Activated CD4-positive, alpha-beta memory T cell treated with anti-CD3 and anti-CD28 coated beads for 36 hours (primary cell): ENCODE measurements at places on chromosomes 6 and 20. TPM values are rescaled to one million over a fixed set of nuclear protein-coding genes. Genes with fewer than 3 reads are reported as not detected.
A peak's percentile ranks its signal among the peaks of the same experiment; 100 is the strongest.

- no peaks in the 10 kb centered on the region for H3K4me1 ChIP-seq
- no peaks in the 10 kb centered on the region for H3K27me3 ChIP-seq
- H3K4me3 ChIP-seq = no peak overlapping the region
- H3K36me3 ChIP-seq = no peaks in the 10 kb centered on the region
- no peak overlapping the region for H3K27ac ChIP-seq
Observed at GRCh38 chr6:61977947-61978346, 308.1 kb downstream of the KHDRBS2 start.

DNA sequence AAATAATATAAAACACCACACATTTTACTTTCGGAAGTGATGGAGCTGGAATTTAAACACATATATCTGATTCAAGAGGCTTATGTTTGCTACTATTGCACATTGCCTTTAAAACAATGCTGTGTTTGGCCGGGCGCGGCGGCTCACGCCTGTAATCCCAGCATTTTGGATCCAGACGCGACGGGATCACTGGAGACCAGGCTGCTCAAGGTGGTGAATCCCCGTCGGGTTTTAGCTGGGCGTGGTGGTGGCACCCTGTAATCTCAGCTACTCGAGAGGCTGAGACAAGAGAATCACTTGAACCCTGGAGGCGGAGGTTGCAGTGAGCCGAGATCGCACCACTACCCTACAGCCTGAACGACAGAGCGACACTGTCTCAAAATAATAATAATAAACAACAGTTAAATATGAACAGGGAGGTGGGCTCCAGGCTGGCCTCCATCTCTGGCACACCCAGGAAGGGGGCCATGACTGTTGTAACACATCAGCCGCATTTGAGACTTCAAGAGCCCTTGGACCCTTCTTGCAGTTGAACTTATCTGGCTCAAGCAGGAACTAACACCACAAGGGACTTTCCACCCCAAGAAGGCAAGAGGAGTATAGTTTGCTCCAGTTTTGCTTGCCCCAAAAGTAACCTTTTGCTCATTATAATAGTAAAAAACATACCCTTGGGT lies 127.1 kb upstream of the ZNF184 start:
- H3K27ac ChIP-seq = no peak overlapping the region
- H3K4me3 ChIP-seq = no peak overlapping the region
- peaks cover 19% of the 10 kb centered on the region for H3K4me1 ChIP-seq
- H3K36me3 ChIP-seq = peaks cover 2% of the 10 kb centered on the region
- H3K27me3 ChIP-seq = peaks cover 48% of the 10 kb centered on the region

GRCh38 chr6:38485488-38485887 lies 154.2 kb downstream of the BTBD9 start:
- DNase-seq = no peak
- peaks cover 5% of the 10 kb centered on the region for H3K4me1 ChIP-seq
- H3K27me3 ChIP-seq = no peaks in the 10 kb centered on the region
- no peak overlapping the region for H3K27ac ChIP-seq
- no peak overlapping the region for H3K4me3 ChIP-seq

DNA sequence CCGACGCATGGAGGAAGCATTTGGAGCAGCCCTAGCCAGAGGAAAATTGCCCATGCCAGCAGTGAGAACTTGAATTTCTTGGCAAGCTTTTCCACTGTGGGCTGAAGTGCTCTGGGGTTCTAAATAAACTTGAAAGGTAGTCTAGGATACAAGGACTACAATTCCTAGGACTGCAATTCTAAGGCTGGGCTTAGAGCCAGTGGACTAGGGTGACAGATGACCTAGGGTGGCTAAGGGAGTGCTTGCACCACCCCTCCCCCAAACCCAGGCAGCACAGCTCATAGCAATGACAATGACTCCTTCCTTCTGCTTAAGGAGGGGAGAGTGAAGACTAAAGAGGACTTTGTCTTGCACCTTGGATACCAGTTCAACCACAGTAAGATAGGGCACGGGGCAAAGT lies 122.3 kb downstream of the THBS2 start:
- no peaks in the 10 kb centered on the region for H3K36me3 ChIP-seq
- H3K27me3 ChIP-seq = peaks cover 8% of the 10 kb centered on the region
- H3K27ac ChIP-seq = no peak overlapping the region
- DNase-seq = no peak

DNA sequence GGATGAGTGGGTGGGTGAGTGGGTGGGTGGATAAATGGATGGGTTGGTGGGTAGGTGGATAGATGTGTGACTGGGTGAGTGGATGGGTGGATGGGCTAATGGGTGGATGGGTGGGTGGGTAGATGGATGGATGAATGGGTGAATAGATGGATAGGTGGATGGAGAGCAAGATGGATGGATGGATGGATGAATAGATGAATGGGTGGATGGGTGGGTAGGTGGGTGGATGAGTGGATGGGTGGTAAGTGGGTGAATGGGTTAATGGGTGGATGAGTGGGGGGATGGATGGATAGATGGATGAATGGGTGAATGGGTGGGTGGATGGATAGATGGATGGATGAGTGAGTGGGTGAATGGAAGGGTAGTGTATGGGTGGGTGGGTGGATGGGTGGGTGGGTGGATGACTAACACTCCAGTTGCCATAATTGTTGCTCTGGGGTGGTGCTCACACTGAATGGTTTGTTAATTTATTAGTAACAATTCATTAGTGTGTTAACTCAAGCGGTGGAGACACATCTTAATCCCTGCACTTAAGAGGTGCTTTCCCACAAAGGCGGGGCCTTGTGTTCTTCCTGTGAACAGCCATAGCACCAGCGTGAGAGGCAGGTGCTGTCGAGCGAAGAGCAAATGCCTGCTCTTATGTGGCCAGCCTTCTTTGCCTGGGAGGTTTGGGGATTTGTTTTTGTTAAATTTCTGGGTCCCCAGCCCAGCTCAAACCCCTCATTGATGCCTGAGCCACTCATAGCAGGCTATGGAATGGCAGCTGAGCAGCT lies 4.9 kb upstream of the APCDD1L start:
- H3K36me3 ChIP-seq = no peaks in the 10 kb centered on the region
- no peak overlapping the region for H3K27ac ChIP-seq
- DNase-seq = no peak
- H3K4me1 ChIP-seq = no peaks in the 10 kb centered on the region
- H3K4me3 ChIP-seq = no peak overlapping the region

- H3K27me3 ChIP-seq = no peaks in the 10 kb centered on the region
- H3K36me3 ChIP-seq = no peaks in the 10 kb centered on the region
- H3K4me1 ChIP-seq = peaks cover 2% of the 10 kb centered on the region
- no peak for DNase-seq
- no peak overlapping the region for H3K27ac ChIP-seq
Observed at GRCh38 chr6:169984181-169985120, 233.0 kb downstream of the ERMARD start.

- H3K36me3 ChIP-seq = no peaks in the 10 kb centered on the region
- H3K27ac ChIP-seq = no peak overlapping the region
- no peak overlapping the region for H3K4me3 ChIP-seq
- H3K27me3 ChIP-seq = peaks cover 3% of the 10 kb centered on the region
Observed at GRCh38 chr6:12648171-12648570, 68.4 kb upstream of the PHACTR1 start.

- no peak overlapping the region for H3K4me3 ChIP-seq
- H3K36me3 ChIP-seq = no peaks in the 10 kb centered on the region
- H3K27me3 ChIP-seq = no peaks in the 10 kb centered on the region
- no peaks in the 10 kb centered on the region for H3K4me1 ChIP-seq
Observed at GRCh38 chr20:25459111-25459830, 51.8 kb downstream of the GINS1 start.

- no peaks in the 10 kb centered on the region for H3K27me3 ChIP-seq
- no peak for DNase-seq
- no peak overlapping the region for H3K27ac ChIP-seq
- no peaks in the 10 kb centered on the region for H3K4me1 ChIP-seq
- H3K4me3 ChIP-seq = no peak overlapping the region
- no peaks in the 10 kb centered on the region for H3K36me3 ChIP-seq
Observed at GRCh38 chr6:92945799-92946198, 473.6 kb downstream of the EPHA7 start.

DNA sequence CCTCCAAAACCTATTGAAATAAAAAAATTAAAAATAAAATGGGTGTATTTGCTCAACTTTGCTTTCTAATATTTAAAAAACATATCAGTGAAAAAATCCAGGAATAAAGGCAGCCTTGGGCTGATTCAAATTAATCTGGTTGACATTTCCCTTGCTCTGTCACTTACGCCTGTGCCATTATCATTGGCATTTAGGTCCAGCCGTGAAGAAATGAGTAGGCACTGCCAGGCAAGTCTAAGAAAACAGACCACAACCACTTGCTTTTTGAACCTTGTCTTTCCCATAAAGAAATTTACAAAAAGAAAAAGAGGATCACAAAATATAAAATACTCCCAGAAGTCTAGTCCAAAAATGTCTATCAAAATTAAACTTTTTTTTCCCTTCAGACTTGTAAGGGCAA lies 59.2 kb upstream of the HBS1L start:
- DNase-seq = no peak
- no peaks in the 10 kb centered on the region for H3K27me3 ChIP-seq
- peak overlapping the region; percentile 96 for H3K27ac ChIP-seq
- no peaks in the 10 kb centered on the region for H3K36me3 ChIP-seq
- H3K4me1 ChIP-seq = peaks cover 65% of the 10 kb centered on the region
- peak overlapping the region; percentile 14 for H3K4me3 ChIP-seq

DNA sequence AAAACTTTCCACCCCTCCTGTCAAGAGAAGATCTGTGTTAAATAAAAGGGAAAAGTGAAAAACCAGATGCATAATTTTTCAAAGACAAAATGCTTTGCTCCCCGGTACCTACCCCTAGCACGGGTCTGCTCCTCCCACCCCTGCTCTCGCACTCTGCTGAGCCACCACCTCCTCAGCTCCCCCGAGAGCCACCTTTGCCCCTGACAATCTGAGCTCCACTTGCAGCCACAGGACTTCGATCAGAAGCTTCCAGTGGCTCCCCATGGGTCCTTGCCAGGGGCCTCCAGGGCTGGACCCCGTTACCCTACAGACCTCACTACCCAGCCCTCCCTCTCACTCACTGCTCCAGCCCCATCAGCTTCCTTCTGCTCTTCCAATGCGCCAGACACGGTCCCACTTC lies 171.7 kb downstream of the PREX1 start:
- H3K36me3 ChIP-seq = peaks cover 56% of the 10 kb centered on the region
- H3K4me1 ChIP-seq = peaks cover 1% of the 10 kb centered on the region
- no peaks in the 10 kb centered on the region for H3K27me3 ChIP-seq
- H3K27ac ChIP-seq = no peak overlapping the region
- no peak overlapping the region for H3K4me3 ChIP-seq

GRCh38 chr6:170166511-170167122 lies 124.3 kb downstream of the DLL1 start:
- H3K36me3 ChIP-seq = no peaks in the 10 kb centered on the region
- no peak overlapping the region for H3K4me3 ChIP-seq
- no peak for DNase-seq
- H3K27ac ChIP-seq = no peak overlapping the region
- no peaks in the 10 kb centered on the region for H3K4me1 ChIP-seq

GRCh38 chr6:150775415-150776203 lies 89.9 kb upstream of the MTHFD1L start:
- H3K4me1 ChIP-seq = peaks cover 4% of the 10 kb centered on the region
- no peak overlapping the region for H3K27ac ChIP-seq
- no peak for DNase-seq
- H3K27me3 ChIP-seq = no peaks in the 10 kb centered on the region
- no peak overlapping the region for H3K4me3 ChIP-seq

DNA sequence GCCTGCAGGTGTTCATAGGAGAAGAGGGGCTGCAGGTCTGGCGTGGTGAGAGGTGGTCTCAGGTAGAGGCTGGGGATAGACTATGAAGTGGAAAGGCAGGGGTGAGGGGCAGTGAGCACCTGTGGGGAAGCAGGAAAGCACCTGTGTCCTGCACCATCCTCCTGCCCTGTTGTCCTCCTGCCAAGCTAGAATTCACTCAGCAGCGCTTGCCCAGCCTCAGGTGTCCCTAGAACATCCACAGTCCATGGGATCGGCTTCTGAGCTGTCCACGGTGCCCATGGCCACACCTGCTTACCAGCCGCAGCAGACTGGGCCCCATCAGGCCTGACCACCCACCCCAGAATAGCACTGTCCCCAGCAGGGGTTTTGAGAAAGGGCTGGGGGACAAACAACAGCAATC lies 456.2 kb upstream of the SULF2 start:
- no peaks in the 10 kb centered on the region for H3K36me3 ChIP-seq
- no peak overlapping the region for H3K27ac ChIP-seq
- H3K27me3 ChIP-seq = peaks cover 11% of the 10 kb centered on the region
- no peak overlapping the region for H3K4me3 ChIP-seq
- DNase-seq = no peak

DNA sequence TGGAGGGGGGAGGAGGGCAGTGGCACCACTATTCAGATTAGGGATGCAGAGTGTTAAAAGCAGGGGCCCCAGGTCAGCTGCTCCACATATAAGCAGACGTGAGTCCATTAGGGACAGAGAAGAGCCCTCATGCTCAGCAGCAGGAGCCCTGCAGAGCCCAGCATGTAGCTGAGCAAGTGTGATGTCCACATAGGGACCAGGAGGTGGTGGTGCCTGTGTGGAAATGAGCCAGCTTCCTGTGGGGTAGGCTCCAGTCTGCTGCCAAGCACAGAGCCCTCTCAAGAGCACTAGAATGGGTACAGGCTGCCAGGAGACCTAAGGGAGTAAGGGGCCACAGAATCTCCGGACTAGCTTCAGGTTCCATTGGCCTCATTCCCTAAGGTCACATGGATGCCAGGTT lies 57.9 kb upstream of the MLN start:
- H3K36me3 ChIP-seq = no peaks in the 10 kb centered on the region
- peak; percentile 33 for DNase-seq
- H3K4me3 ChIP-seq = no peak overlapping the region
- H3K27me3 ChIP-seq = no peaks in the 10 kb centered on the region

- peaks cover 84% of the 10 kb centered on the region for H3K4me1 ChIP-seq
- no peak overlapping the region for H3K4me3 ChIP-seq
- H3K27ac ChIP-seq = no peak overlapping the region
- no peaks in the 10 kb centered on the region for H3K27me3 ChIP-seq
- DNase-seq = no peak
Observed at GRCh38 chr6:149080511-149080910, 237.0 kb upstream of the TAB2 start.

GRCh38 chr6:46042355-46042999 lies 26.8 kb upstream of the CLIC5 start:
- H3K4me3 ChIP-seq = no peak overlapping the region
- no peaks in the 10 kb centered on the region for H3K36me3 ChIP-seq
- H3K27me3 ChIP-seq = peaks cover 1% of the 10 kb centered on the region
- H3K4me1 ChIP-seq = peaks cover 13% of the 10 kb centered on the region
- no peak overlapping the region for H3K27ac ChIP-seq

GRCh38 chr6:18629571-18629970 lies 242.4 kb downstream of the RNF144B start:
- H3K27me3 ChIP-seq = no peaks in the 10 kb centered on the region
- no peaks in the 10 kb centered on the region for H3K4me1 ChIP-seq
- no peak overlapping the region for H3K27ac ChIP-seq
- H3K4me3 ChIP-seq = no peak overlapping the region
- no peaks in the 10 kb centered on the region for H3K36me3 ChIP-seq

SCGN gene
- total RNA-seq = not detected

OR14J1 gene
- not detected for total RNA-seq

DEFB129 gene
- total RNA-seq = not detected

CUL9 gene
- total RNA-seq = 37.8 TPM

HLA-G gene
- total RNA-seq = 0.19 TPM

TINAG gene
- total RNA-seq = not detected

LPA gene
- total RNA-seq = not detected

PLCB4 gene
- not detected for total RNA-seq

NR2E1 gene
- not detected for total RNA-seq

GSTA3 gene
- total RNA-seq = not detected

GHRH gene
- not detected for total RNA-seq

MATN4 gene
- 0.95 TPM for total RNA-seq

CDS2 gene
- total RNA-seq = 46.5 TPM

TNFRSF6B gene
- total RNA-seq = not detected

TRIM10 gene
- total RNA-seq = 0.36 TPM

KHDC1 gene
- 4.6 TPM for total RNA-seq

NEU1 gene
- 13.0 TPM for total RNA-seq

DDO gene
- not detected for total RNA-seq

MKKS gene
- 7.1 TPM for total RNA-seq
